NCI-H2171 treated with DMSO at 0.1 percent for 48 hours (cell line): ENCODE measurements at places on chromosomes 12 and 14.

- no peak for DNase-seq
These were observed 106.1 kb upstream of the FSCB start for GRCh38 chr14:44613061-44613712.

GRCh38 chr14:34060651-34060999 lies 109.8 kb upstream of the EGLN3 start:
- no peak for DNase-seq

- DNase-seq, result no peak
These were observed 601 bp downstream of the MDGA2 start for GRCh38 chr14:47674543-47675465.

- DNase-seq, result peak; percentile 84
These were observed 34.8 kb upstream of the TSPAN9 start for GRCh38 chr12:3042394-3042793.

DNA sequence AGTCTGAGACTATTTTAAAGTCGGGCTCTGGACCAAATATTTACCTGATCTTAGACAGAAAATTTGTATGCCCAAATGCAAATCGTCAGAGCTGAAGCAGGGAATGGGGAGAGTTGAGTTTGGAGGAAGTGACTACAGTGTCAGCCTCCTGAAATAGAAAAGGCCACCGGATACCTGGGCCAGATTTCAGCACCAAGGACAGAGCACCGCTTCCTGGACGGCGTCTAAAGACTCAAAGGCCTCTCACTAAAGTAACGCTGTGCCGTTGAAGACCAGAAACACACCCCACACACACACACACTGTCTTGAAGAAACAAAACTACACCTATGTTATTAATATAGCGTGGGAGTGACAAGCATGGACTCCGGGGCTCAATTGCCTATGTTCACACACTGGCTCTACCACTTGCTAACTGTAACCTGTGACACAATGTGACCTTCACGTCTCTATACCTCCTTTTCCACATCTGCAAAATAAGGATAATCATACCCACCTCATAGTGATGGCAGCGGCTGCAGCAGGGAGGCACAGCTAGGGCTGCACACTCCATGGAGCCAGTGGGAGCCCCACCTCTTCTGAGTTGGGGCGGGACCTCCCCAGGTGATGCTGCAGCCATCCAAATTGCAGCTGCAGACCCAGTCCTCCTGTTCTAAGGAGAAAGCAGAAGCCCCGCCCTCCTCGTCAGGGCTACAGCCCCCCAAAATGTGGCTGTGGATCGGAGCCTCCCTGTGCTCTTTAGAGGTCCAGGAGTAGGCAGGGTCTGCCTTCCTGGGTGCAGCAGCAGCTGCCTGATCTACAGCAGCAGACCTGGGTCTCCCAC lies 35.6 kb downstream of the KRT76 start:
- peak; percentile 61 for DNase-seq

DNA sequence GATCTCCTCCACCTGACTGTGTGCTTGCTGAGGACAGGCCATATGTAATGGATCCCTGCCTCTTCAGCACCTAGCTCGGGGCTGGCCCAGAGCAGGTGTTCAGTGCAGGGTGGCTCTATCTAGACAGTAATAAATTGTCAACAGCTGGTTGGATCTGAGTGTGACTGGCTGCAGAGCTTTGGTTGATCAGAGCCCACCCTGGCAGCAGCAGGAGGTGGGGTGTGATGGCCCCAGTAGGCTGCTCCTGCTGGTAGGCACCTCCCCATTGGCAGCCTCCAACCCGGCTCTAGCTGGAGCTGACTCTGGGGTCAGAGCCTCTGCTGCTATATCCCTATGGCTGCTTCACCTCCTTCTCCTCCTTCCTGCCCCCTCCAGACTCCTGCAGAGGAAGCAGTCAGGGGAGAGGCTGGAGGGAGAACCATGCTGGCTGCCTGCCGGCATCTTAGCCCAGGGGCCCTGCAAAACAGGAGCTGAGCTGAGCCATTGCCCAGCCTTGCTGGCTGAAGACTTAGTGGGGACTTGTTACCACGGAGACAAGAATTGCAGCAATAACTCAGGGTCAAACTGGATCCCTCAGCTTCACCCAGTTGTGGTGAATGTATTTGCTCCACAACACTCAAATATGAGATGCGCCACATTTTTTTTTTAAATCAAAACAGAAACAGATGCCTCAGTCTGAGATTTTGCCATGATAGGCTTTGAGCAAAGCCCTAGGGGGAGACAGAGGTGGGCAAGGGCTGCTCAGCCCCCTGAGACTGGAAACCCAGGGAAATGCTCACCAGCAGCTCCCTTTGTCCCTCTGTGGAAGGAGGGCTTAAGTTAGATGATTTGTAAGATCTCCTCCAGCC lies 22.2 kb downstream of the TMEM63C start:
- peak; percentile 92 for DNase-seq

GRCh38 chr12:92290886-92291285 lies 145.2 kb upstream of the BTG1 start:
- no peak for DNase-seq
